Hepatocyte (in vitro differentiated cells): ENCODE measurements at places on chromosomes 3 and 15. TPM values are rescaled to one million over a fixed set of nuclear protein-coding genes. Genes with fewer than 3 reads are reported as not detected.

DNA sequence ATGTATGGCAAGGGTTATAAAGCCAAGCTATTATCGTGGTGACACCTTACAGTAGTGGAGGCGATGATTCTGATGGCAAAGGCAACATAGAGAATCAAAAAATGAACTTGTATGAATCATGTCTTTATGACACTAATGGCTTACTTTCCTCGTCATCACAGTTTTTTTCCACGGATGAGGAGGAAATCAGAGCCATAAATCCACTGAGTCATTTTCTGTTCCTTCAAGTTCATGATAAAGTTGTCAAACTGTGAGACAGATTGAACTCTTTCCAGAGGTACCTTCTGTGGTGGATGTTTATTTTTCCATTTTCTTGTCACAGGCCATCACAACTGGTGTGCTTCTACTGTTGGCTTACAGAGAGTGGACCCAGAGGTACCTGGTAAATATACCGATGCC lies 8.5 kb downstream of the TMEM212 start:
- peak; percentile 43 for DNase-seq

- no peak for DNase-seq
Measured at GRCh38 chr3:69825446-69825845, 86.2 kb downstream of the MITF start.

DNA sequence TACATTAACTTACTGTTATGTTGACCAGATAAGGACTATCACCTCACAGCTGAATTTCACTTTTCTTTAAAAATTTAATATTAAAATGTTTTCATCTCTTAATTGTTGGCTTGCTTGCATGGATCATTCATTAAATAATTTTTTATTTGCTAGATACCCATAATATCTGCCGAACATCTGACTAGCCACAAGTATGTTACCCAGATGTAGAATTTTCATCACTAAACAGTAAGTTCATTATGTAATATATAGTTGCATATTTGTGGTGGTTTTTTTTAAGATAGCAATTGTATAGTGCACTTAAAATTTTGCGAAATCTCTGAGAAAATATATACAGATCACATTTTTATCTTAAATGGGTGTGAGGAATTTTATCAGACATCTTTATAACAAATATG lies 190.4 kb downstream of the MBNL1 start:
- no peak for DNase-seq

- DNase-seq: no peak
Measured at GRCh38 chr3:79380581-79380980, 387.2 kb downstream of the ROBO1 start.

- DNase-seq: no peak
Measured at GRCh38 chr3:60431599-60431958, 819.7 kb downstream of the FHIT start.

DNA sequence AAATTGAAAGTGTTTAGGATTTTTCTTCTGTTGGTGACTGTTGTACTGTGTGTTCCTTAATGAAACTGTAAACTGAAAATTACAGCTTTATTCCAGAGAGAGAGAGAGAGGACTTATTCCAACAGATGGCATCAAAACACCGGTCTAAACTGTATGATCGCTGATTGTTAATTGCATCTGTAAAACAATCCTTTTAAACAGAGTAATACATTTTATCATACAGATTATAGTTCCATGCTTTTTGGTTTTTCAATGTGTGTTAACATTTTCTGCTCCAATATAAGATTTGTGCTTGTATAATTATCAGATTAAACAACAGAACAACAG lies 289.7 kb upstream of the DNAJC19 start:
- no peak for DNase-seq

NR1I2 gene
- 7.0 and 7.1 TPM in 2 replicates for total RNA-seq

- DNase-seq: no peak
Measured at GRCh38 chr3:41503998-41504623, 304.8 kb downstream of the CTNNB1 start.

DNA sequence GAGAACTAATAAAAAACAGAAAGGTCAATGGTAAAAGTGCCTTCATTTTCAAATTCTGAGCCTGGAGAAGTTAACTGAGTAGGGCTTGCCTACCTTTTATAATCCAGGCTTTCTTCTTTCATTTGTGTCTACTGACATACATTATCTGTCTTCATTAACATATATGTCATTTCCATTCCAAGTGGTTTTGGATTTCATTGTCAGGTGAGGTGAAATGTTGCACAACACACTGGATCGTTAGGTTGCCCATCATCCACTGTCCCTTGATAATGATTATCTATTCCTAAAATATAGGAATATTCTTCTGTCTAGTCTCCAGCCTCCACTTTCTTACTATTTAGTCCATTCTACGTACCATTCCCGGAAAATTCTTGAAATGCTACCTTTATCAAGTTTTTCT lies 55.0 kb upstream of the CP start:
- DNase-seq: no peak

DNA sequence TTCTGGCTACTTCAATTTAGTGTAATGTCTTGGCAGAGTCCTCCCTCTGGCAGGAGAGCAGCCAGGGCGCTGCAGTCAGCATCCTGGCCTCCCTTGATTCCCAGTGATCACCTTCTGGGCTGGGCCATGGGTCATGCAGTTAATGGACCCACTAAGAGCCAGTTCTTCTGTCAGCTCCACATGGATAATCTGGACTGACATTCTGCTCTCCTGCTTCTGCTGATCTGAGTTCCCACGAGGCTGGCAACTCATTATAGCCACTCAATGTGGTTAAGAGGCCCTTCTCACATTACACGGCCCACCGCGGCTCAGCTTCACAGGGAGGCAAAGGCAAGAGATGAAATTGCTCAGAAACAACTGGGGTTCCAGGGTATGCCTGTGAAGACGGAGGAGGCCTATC lies 94.0 kb downstream of the WDR76 start:
- DNase-seq: no peak

PTH1R gene
- total RNA-seq: 13.9 and 14.5 TPM in 2 replicates

ATP8B4 gene
- 9.5 and 10.1 TPM in 2 replicates for total RNA-seq

GRCh38 chr15:50825946-50826345 lies 60.4 kb upstream of the SPPL2A start:
- no peak for DNase-seq

KLHL6 gene
- 0.16 and 0.17 TPM in 2 replicates for total RNA-seq

- no peak for DNase-seq
Measured at GRCh38 chr3:184172681-184173373, 1.8 kb upstream of the AP2M1 start.

GRCh38 chr15:82625136-82625535 lies 22.0 kb downstream of the CPEB1 start:
- DNase-seq: no peak

GRCh38 chr15:75840659-75841058 lies 2.6 kb upstream of the UBE2Q2 start:
- DNase-seq: peak; percentile 75
